ENCODE measurements at places on chromosomes 6 and 20. TPM values are rescaled to one million over a fixed set of nuclear protein-coding genes. Genes with fewer than 3 reads are reported as not detected.
A peak's percentile ranks its signal among the peaks of the same experiment; 100 is the strongest.

FOXC1 gene
- total RNA-seq = 1.7 TPM

DNA sequence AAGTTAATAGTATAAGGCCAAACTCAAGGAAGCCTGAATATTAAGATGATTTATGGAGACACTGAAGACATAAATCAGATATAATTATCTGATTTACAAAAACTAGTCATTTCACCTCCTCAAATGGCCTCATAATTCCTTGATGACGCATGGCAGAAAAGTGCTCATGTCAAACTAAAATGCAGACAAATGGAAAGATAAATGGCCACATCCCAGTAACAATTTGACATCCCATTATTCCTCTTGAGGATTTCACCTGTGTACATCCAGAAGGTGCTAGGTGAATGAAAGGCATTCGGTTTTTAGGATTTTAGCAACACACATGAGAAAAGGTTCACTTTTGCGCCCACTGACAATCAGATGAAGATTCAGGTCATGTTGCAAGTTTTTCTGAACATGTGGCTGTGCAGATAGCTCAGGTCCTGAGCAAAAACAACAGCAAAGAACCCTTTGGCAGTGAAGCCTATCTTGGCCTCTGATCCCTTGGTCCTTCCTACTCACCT, 24.2 kb downstream of the SGK1 start:
- DNase-seq = no peak

PRRT1 gene
- not detected for total RNA-seq

MCUR1 gene
- 23.5 TPM for total RNA-seq

DNA sequence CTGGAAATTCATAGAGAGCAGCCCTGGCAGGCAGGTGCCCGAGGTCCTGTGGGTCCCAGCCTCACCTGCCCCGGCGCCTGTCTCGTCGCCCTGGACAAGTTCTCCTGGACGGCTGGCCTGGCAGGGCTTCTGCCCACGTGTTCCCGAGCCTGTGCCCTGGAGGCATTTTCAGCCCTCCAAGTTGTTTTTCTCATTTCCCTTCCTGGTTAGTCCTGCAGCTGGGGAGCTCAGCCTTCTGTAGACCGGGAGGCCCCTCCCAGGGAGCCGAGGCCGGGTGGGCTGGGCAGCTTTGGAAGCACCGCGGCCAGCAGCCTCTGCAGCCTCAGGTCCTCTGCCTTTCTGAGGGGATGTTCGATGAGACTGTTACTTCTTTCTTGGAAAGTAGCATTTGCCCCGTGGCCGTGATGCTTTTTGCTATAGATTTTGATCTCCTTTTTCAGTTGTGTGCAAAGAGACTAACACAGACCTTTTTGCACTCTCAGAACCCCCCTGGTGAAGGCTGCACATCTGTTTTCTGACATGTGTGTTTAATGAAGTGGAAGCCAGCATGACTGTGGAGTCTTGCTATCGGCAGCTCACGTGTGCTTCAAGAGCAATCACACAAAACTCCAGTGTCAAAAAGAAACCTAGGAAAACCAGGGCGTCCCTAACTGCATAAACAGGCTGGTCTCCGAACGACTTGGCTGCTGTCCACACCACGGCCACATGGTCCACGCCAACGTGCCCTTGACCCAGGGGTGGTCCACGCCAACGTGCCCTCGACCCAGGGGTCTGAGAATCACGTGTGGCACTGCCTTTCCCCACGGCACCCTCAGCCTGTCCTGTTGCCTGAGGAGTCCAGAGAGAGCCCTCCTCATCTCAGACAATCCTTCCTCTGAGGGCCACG, 207.5 kb downstream of the SMOC2 start:
- DNase-seq = peak; percentile 70

All from RPMI7951 (cell line).